ENCODE measurements at places on chromosomes 7 and 10.
A peak's percentile ranks its signal among the peaks of the same experiment; 100 is the strongest.

- DNase-seq: no peak
Measured at GRCh38 chr10:7670157-7670556, 3.4 kb upstream of the ITIH5 start.

GRCh38 chr10:53690524-53691240, 918.1 kb upstream of the MBL2 start:
- DNase-seq: no peak

- no peak for DNase-seq
Measured at GRCh38 chr7:27739301-27739908, 557 bp upstream of the TAX1BP1 start.

GRCh38 chr10:100978901-100979195, 8.4 kb downstream of the MRPL43 start:
- DNase-seq: no peak

- DNase-seq: no peak
Measured at GRCh38 chr10:88830643-88831268, 20.9 kb downstream of the ANKRD22 start.

DNA sequence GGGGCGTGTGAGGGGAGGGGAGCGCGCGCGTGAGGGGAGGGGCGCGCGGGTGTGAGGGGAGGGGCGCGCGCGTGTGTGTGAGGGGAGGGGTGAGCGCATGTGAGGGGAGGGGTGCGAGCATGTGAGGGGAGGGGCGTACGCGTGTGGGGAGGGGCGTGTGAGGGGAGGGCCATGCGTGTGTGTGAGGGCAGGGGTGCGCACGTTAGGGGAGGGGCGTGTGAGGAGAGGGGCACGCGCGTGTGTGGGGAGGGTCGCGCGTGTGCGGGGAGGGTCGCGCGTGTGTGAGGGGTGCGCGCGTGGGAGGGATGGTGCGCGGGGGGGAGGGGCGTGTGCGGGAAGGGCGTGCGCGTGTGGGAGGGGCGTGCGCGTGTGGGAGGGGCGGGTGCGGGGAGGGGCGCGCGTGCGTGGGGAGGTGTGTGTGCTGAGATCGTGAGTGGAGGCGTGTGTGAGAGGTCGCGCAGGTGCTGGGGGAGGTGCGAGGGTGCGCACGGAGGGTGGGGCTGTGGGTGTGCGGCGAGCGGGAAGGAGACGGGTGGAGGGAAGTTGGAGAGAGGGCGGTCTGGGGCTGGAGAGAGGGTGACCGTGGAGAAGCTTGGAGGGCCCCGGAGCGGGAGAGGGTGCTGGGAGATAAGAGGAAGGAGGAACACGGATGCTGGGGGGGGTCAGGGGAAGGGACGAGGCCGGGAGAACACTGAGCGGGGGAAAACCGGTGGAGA, 19.7 kb downstream of the MXI1 start:
- DNase-seq: peak; percentile 94

GRCh38 chr10:69573056-69573806, at the start of gene NEUROG3:
Gene NEUROG3 (minus strand): TSS chr10:69573422. CDS start chr10:69573043, 379 bp downstream.
- no peak for DNase-seq

GRCh38 chr7:115477193-115477651, 553.3 kb downstream of the TFEC start:
- DNase-seq: no peak

DNA sequence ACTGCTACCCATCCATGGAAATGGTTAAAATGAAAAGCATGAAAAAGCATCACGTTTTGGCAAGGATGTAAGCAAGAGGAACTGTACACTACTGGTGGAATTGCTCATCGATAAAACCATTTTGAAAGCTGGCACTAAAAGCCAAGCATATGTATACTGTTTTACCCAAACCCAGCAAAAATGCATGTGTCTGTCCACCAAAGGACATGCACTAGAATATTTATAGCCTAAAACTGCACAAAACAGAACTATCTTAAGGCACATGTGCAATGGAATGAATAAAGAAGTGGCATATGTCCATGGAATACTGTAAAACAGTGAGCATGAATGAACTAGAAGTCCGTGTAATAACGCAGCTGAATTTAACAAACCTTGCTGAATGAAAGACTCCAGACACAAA, 22.9 kb downstream of the RBAK start:
- no peak for DNase-seq

DNA sequence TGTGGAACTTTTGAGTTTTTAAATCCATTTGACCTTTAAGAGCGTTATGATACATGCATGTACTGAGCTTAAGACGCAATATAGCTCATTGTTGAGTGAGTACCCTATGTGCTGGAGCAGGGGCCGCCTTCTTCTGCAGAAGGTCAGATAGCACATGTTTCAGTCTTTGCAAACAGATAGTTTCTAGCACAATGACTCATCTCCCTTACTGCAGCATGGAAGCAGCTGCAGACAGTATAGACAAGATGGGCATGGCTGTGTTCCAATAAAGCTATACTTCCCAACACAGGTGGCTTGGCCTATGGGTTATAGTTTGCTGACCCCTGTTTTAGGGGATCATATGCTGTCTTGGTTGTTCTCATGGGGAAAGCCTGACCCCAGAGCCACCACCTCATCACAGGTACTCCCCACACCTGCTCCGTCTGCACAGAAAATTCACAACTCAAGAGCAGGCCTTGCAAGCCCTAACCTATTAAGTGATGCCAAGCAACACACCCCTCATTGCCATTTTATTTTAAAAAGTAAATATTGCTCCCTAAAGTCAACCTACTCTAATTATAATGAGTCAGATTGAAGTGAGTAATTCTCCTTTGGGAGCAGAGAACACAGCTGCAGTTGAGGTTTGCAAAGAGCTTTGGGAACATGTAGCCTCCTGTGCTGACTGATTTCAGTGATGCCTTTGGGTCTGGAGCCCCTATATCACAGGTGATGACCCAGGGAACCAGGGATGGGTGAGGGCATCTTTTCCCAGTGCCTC, 330.1 kb downstream of the PAXIP1 start:
- no peak for DNase-seq

GRCh38 chr10:20195076-20195475, 378.8 kb downstream of the PLXDC2 start:
- no peak for DNase-seq

DNA sequence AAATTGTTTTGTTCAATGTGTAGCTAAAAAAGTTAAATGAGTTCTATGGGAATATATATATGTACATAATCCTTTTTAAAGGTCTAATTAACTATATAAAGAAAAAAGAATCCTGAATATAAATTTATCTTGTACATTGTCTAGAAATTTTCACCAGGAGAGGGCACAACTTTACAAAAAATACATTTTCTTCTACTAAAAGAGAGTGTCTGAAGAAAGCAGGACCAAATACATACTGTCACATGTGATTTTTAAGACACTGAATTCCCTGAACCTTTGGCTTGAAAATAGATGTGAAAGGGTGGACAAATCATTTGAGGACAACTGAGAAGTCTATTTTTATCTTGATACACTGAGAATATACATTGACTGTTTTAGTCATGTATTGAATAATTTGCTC, 204.3 kb downstream of the DGKB start:
- no peak for DNase-seq

DNA sequence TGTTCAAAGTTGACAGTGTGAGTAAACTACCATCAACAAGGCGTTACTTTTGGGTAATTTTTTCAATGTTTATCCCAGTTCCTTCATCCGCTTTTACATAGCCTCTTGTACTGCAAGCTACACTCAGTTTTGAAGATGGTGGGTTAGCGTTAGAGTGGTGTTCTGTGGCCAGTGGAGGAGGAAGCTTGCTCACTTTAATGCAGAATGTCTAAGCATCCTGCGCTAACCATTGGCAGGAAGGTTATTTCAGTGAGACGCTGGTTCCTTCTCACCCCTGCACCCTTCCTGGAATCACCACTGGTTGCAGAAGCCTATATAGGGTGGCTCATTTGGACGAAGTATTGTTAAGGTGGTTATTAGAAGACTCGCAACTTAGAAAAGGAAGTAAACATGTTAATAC, 159.1 kb downstream of the CELF2 start:
- no peak for DNase-seq

- no peak for DNase-seq
Measured at GRCh38 chr10:2610946-2611345, 456.4 kb upstream of the PFKP start.

GRCh38 chr10:16765509-16766375, 51.5 kb downstream of the RSU1 start:
- no peak for DNase-seq

DNA sequence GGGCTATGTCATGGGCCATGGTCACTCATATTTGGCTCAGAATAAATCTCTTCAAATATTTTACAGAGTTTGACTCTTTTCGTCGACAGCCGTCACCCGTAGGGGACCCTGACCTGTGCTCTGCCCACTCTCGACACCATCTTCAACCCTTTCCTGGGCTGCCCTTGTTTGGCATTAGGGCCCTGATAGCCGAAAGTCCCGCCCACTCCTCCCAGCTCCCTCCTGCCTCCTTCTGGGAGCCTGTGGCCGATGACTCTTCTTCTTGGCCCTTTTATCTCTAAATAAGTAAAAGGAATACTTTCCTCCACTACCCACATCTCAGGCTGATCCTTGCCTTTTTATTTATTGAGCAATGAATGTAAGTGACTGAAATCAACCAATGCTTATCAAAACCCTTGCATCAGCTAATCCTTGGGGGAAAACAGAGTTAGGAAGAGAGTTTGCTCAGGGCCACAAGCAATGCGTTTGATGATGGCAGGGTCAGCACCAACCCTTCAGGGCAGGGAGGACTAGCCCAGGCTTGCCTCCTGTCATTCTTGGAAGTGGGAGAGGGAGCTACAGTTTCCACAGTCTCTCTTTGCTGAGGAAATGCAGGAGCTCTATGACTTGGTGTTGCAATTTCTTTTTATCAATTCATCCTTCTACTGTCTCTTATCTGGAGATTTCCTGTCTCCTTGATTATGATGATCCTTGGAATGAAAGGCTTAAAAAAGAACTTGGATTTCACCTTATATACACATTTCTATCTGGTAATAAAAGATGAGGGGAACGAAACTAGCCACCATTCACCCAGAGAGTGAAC, 218.2 kb upstream of the PODXL start:
- DNase-seq: no peak
